NCI-H2107 (cell line): ENCODE measurements at places on chromosomes 2 and 18.
A peak's percentile ranks its signal among the peaks of the same experiment; 100 is the strongest.

GRCh38 chr2:19362755-19363473, 4.5 kb upstream of the OSR1 start:
- DNase-seq, result peak; percentile 25

DNA sequence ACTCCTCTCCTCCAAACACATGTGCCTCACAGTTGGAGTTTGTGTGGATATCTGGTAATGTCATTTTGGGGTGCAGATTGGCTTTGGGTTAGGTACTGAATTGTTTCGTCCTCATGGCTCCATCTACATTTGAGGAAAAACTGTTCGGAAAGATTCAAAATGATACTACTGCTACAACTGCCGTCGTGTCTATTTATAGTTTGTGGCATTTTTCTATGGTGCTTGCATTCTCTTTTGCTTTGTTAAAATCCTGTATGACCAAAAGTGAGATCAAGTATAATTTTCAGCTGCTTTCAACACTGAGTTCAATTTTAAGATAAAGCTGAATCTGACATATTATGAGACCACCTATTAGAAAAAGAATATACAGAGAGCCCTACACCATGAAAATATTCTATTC, 176.3 kb upstream of the DSEL start:
- DNase-seq, result no peak

- no peak for DNase-seq
Observed at GRCh38 chr18:79121746-79122474, 52.7 kb downstream of the ATP9B start.

DNA sequence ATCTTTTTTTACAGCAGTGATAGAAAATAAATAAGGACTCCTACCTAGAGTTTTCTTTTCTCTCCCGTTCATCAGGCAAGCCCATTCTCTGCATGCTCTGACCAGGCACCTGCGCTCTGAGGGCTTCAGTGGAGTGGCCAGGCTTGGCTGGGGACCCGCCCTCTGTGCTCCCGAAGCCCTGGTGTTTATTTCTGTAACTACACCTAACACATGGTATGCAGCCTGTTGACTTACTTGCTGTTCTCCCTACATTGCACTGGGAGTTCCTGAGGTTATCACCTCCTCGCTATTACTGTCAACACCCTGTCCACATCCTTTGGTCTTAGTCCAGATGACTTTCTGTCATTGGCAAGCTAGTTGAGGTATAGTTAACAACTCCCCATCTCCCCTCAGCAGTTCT, 317.7 kb downstream of the LPIN1 start:
- no peak for DNase-seq

GRCh38 chr18:63213936-63214671, 105.5 kb downstream of the BCL2 start:
- no peak for DNase-seq

DNA sequence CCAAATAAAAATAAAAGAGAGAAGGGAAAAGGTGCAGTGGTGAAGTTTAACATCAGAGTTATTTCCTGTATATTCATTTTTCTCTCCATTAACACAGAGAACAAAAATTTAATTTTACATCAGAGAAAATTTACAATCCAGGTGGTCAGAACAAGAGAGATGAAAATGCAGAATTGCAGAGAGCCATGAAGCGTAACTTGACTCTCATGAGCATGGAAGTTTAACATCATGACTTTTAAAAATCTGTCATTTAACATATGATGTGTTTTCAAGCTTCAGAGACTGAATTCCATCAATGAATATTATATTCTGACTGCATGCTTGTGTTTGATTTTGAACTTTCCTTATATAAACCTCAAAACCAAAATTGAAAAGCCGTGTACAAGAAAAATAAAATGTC, 79.3 kb upstream of the ZNF397 start:
- no peak for DNase-seq

GRCh38 chr2:221268631-221269030, 303.5 kb downstream of the EPHA4 start:
- no peak for DNase-seq

GRCh38 chr2:45256173-45256866, 247.1 kb upstream of the SIX2 start:
- no peak for DNase-seq
